ENCODE measurements at places on chromosomes 11 and 22.

GRCh38 chr11:1062075-1062820, 12.4 kb upstream of the MUC2 start:
- DNase-seq, result no peak

DNA sequence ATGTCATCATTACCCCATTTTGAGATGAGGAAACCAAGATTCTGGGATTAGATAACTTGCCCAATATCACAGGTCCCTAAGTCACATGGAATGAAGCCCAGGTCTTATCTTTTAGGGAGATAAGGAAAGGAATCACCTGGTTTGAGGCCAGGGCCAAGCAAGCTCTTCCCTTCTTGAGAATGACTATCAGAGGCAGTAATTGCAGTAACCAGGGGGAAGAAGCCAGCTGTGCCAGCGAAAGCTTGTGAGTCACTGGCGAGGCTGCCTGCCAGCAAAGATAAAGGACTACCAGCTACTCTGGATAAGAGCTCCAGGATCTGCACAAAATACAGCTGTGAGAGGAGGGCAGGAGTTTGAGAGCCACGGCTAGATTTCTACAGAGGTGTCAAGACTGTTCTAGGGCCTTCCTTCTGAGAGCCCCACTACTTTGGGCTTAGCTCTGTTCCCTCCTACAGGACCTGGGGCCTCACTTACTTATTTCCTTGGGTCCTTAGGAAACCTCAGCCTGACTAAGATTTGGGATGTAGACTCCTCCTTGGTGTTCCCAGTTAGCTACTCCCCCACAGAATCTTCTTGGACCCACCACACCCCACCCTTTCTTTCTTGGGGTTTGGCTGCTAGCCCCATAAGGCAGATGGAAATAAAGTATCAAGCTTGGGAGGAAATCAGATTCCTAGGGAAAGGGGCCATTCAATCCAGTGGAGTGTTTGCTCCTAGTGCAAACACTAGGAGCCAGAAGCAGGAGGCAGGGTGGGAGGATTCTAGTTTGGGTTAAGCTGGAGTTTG, 9.7 kb upstream of the CCKBR start:
- no peak for DNase-seq

DNA sequence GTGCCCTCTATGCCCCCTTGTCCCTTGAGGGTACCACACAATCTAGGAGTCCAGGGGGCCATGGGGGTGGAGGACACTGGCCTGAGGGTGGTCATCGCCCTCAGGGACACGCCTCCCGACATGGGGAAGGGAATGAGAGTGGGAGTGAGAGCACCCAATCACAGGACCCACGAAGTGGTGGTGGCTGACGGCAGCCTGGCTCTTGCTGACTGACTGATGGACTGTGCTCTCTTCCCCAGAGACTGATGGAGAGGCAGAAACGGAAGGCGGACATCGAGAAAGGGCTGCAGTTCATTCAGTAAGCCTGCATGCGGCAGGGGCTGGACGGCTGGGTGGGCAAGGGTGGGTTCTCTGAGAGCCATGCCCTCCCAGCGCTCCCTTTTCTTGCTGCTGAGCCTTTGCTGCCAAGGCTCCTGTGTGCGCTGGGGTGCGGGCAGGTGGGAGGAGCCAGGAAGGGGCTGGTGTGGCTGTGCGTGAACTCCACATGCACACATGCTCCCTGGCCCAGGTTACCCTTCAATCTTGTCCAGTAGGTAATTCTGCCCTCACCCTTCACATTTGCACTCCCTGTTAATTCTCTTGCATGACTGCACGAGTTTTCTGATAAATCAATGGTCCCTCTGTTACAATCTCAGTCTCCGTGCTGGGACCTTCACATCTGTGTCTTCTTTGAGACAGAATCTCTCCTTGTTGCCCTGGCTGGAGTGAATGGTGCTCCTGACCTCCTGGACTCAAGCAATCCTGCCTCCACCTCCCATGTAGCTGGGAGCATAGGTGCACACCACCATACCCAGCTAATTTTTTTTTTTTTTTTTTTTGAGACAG, 19.3 kb downstream of the ZC3H7B start:
- DNase-seq, result no peak

DNA sequence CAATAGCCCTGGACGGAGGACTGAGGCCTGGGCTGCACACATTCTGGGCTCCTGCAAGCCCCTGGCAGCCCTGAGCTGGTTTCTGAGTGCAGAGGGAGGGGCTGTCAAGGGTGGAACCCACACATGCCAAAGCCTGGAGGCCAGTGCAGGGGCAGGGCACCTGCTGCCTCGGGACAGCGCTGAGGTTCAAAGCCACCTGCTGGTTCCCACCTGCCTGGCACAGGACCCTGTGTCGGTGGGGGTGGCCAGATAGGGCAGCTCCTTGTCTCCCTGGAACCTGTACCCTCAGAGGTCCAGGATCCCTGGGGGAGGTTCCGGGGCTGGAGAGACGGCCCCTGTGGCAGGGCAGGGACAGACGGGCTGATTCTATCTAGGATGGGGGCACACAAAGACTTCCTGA, 40.8 kb downstream of the RTN4R start:
- no peak for DNase-seq

DNA sequence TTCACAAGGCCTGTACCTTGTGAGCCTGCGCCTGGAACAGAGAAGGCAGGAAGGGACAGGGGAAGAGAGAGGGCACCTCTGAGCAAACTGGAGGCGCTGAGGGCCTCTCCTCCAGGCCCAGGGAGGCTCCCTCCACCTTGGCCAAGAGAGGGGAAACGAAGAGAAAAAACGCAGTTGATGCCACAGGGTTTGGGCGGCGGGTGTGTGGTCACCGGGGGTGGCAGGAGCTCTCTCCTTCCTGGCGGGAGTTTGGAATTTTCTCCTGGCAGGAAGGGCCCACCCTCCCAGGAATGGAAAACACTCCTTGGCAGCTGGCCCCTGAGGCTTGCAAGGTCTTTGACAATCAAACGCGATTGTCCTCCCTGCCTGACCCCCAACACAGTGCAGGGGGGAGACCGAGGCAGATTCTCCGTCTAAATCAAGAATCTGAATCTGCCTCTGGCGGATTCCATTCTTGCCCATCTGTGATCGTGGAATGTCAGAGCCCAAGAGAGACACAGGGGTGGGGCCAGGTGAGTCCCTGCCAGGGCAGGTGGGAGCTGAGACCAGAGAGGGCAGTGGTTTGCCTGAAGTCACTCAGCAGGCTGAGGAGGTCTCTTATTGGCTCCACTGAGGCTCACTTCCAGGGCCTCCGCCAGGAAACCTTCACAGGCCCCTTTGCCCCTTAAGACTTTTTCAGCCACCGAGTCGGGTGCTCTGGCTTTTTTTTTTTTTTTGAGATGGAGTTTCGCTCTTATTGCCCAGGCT, 21.0 kb downstream of the RPL3 start:
- DNase-seq, result no peak

DNA sequence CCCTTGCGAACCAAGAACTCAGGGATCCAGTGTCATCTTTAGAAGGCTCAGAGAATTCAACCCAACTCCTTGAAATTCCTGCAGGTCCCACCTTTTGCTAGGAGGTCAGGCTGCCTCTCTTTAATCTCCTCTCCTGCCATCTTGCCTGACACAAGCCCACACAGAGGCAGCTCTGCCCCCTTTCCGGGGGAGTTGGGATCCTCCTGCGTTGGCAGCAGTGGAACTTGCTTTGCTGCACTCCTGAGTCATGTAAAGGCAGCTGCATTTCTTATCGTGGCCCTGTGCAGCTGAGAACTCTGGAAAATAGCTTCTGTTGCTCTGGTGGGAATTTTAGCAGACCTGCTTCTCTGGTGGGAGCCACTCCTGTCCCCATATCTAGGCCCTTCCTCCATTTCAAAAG, 142.3 kb upstream of the TBCEL start:
- no peak for DNase-seq

GRCh38 chr22:37817705-37818408, 5.3 kb upstream of the GALR3 start:
- DNase-seq, result peak; percentile 71

DNA sequence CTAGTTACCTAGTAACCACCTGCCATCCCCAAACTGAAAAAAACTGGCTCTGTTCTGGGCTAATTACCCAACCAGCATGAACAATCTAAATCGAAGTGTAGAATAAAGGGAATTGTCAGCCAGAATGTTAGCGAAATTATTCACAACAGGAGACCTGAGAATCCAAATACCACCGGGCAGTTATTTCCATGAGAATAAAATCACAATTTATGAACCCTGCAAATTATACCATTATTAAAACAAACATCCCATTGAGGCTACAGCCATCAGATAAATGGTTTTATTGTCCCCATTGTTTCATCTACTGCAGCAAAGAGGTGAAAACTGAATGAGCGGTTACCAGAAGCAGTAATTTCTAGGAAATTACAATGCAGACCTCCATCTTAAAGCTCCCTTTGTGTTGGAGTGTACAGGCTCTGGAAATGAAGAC, 21.7 kb downstream of the FAM168A start:
- DNase-seq, result no peak

All from stimulated activated CD8-positive, alpha-beta memory T cell treated with anti-CD3 and anti-CD28 coated beads, Interleukin-4, amount 100 ng/mL, for 1 hour (primary cell).